ENCODE measurements at places on chromosomes 2 and 18. TPM values are rescaled to one million over a fixed set of nuclear protein-coding genes. Genes with fewer than 3 reads are reported as not detected.

GRCh38 chr2:27441226-27441926 lies 805 bp upstream of the KRTCAP3 start:
- no peaks in the 10 kb centered on the region for H3K36me3 ChIP-seq
- no peak overlapping the region for H3K27ac ChIP-seq
- H3K4me1 ChIP-seq = no peaks in the 10 kb centered on the region

- H3K27ac ChIP-seq = no peak overlapping the region
- no peak overlapping the region for H3K4me3 ChIP-seq
- DNase-seq = no peak
- peaks cover 24% of the 10 kb centered on the region for H3K4me1 ChIP-seq
- no peaks in the 10 kb centered on the region for H3K36me3 ChIP-seq
These were observed 2.8 kb downstream of the VAMP8 start for GRCh38 chr2:85580206-85580605.

- no peak for DNase-seq
- H3K4me3 ChIP-seq = no peak overlapping the region
These were observed 58.3 kb downstream of the CIB4 start for GRCh38 chr2:26582890-26583289.

The PLGLB1 gene
- total RNA-seq = not detected

DNA sequence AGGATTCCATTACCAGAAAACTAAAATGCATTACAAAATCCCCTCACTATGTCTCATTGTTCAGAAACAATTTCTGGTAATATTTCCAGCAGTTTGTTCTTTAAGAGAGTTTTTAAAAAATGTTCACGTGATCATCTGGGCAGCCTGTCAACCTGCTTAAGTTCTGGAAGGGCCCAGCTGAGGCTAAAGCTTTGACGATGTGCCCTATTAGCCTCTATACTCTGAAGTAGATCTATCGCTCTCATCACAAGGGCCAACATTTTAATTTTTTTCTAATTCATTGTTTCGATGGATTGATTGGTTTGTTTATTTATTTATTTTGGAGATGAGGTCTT lies 205.8 kb downstream of the PRKCE start:
- H3K27ac ChIP-seq = no peak overlapping the region
- H3K4me3 ChIP-seq = no peak overlapping the region
- H3K36me3 ChIP-seq = no peaks in the 10 kb centered on the region
- no peak for DNase-seq
- no peaks in the 10 kb centered on the region for H3K27me3 ChIP-seq
- no peaks in the 10 kb centered on the region for H3K4me1 ChIP-seq

The IL36B gene
- not detected for total RNA-seq

The BCL2L11 gene
- 28.9 TPM for total RNA-seq

The HOXD11 gene
- not detected for total RNA-seq

The NCK2 gene
- 95.7 TPM for total RNA-seq

- no peak overlapping the region for H3K4me3 ChIP-seq
- H3K36me3 ChIP-seq = no peaks in the 10 kb centered on the region
- no peaks in the 10 kb centered on the region for H3K27me3 ChIP-seq
- DNase-seq = no peak
- H3K27ac ChIP-seq = no peak overlapping the region
These were observed 409.9 kb downstream of the MTX2 start for GRCh38 chr2:176679061-176679669.

DNA sequence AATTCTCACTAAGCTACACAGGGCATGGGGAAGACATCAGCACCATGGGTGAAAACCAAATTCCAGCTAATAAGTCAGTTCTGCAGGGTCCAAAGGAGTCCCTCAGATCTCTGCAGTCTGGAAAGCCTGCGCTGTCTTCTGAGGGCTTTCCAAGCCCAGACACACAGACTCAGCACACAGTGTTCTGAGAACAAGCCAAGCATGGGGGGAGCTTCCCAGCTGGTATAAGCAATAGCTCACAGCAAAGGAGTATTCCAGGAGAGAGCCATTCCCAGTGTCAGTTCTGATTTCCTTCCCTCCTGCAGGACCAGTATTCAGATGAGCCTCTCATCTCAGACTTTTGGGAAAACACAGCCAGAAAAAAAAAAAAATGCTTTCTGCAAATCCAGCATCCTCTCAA lies 370.8 kb downstream of the TNS1 start:
- no peaks in the 10 kb centered on the region for H3K27me3 ChIP-seq
- no peak overlapping the region for H3K4me3 ChIP-seq
- H3K27ac ChIP-seq = no peak overlapping the region
- no peaks in the 10 kb centered on the region for H3K36me3 ChIP-seq

The HSBP1L1 gene
- total RNA-seq = 25.7 TPM

The SLC8A1 gene
- 0.21 TPM for total RNA-seq

Data from Caco-2 (cell line).